Right renal cortex interstitium (tissue), 3 donors: ENCODE measurements at places on chromosomes 2 and 18. TPM values are rescaled to one million over a fixed set of nuclear protein-coding genes. Genes with fewer than 3 reads are reported as not detected.
A peak's percentile ranks its signal among the peaks of the same experiment; 100 is the strongest.

- DNase-seq, result no peak
These were observed 75.3 kb downstream of the DNMT3A start for GRCh38 chr2:25266399-25266798.

DNA sequence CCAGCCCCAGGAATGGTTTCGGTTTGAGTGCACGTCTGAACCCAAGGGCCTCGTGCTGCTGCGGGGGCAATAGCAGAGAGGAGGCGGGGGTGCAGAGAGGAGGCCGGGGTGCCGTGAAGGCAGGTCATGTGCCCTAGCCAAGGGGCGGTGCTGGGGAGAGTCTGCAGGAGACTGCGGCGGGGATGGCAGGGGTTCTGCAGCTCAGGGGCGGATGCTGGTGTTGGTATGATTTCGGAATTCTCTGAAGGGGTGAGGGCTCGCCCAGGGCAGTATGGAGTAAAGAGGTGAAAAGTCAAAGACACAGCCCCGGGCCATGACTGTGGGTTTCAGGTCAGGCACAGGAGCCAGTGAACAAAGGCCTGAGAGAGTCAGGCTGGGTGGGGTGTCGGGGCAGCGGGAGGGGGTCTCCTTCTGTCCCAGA is 186.5 kb upstream of the HDAC4 start:
- DNase-seq, result no peak

ASIC4 gene
- polyA plus RNA-seq, result 0.07 TPM

- no peak for DNase-seq
These were observed 35.8 kb downstream of the CIB4 start for GRCh38 chr2:26605195-26605998.

SCN3A gene
- polyA plus RNA-seq, result 0.18 TPM

PRSS56 gene
- not detected for polyA plus RNA-seq

GRCh38 chr2:196515051-196515450 is 124.5 kb upstream of the CCDC150 start:
- DNase-seq, result no peak

GRCh38 chr2:72727356-72727755 is 98.5 kb downstream of the EXOC6B start:
- DNase-seq, result no peak

GRCh38 chr2:171963198-171963597 is 36.6 kb upstream of the METAP1D start:
- no peak for DNase-seq

LINC00305 gene
- polyA plus RNA-seq, result 2.3 TPM

DNA sequence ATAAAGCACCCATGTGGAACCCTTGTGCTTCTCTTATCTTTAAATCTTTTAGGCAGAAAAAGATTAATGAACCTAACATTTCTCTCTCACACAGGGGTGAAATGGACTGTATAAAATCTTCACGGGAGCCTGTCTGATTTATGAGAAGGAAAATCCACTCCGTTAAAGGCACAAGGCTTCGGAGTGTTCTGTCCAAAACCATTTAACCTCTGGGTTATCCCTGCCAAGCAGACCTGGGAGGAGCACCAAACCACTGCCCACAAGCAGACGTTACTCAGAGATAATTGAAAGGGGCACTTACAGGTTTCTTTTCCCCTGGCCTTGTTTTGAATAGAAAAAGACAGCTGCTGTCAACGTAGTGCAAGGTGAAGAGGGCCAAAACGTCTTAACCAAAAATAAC is 184.4 kb upstream of the DOK6 start:
- DNase-seq, result no peak

SH3RF3 gene
- polyA plus RNA-seq, result 4.3 TPM

SPC25 gene
- polyA plus RNA-seq, result 23.7 TPM

DNA sequence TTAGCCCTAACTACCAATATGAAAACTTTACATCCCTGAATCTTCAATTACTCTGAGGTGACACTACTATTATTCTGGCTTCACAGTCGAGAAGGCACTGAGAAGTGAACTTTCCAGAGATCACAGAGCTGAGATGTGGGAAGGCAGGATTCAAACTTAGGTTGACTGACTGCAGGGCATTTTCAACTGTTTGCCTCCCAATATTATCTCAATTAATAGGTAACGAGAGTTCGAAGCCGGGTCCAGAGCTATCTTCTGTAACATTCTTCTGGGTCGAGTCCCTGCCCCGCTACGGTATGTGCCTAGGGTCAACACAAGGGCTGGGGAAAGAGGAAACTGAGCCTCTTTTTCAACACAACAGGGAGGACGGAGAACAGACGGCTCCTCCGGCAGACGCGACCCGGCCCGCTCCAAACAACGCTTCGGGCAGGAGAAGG is 740 bp downstream of the CHMP3 start:
- no peak for DNase-seq

DNA sequence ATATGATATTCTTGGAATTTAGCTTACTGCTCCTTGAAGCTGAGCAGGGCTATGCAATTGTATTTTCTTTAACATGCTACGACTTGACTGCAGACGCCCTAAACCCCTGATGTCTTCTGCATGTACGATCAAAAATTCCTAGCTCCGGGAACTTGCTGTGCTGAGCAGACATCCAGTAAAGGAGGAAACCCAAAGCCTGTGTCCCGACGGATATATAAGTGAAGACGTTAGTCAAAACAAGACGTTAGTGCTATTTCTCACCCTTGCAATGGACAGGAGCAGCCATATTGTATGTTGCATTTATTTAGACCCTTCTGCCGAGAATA is 51.5 kb downstream of the SETBP1 start:
- DNase-seq, result no peak

GRCh38 chr18:58584200-58585127 is 44.4 kb downstream of the ALPK2 start:
- DNase-seq, result no peak

DNA sequence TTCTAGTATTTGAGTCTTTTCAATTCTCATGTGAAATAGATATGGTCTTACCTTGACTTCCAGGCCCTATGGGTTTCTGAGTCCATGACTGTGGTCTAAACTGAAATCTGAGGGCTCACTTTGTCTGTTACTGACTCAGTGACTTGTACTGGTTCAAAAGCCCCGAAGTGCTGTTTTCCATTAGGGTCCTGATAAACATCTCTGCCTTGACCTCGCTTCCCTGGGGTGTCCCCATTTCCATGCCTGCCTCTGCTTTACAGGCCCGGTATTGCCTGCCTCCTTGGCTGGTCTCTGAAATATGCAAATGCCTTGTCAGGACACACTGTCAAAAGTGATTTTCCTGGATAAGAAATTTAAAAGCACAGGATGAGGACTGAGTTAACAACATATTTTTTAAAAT is 538.8 kb downstream of the SOCS6 start:
- DNase-seq, result no peak

PSD4 gene
- 9.7 TPM for polyA plus RNA-seq

GRCh38 chr2:61249521-61250071 is 87.6 kb downstream of the C2orf74 start:
- DNase-seq, result no peak

DNA sequence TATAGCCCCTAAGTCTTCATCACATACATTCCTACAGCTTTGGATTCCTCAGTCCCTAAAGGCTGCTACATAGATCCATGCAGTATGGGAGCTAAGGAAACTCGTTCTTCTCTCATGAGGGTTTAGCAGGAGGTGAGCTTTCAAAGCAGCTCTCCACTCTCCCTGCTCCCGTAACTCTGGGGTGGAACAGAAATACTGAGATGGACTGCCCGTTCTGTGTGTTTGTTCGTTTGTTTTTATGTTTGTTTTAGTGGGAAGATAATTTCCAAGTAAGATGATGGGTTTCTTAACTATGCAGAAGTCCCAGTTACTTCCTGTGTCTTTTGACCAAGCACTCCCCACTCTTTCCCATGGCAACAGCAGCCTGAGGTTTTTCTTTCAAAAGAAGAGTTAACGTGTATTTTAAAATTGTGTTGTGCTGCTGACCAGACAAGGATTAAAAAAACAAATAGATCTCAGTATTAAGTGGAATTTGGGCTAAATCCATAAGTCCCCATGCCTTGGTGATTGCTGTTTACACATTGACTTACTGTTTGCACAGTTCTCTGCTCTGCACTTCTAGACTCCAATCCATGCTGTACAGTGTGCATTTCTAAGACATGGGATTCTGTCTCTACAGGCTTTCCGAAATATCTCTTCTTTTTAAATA is 156.4 kb upstream of the SH3BP4 start:
- no peak for DNase-seq

- DNase-seq, result no peak
These were observed 321.8 kb upstream of the CWC22 start for GRCh38 chr2:180328795-180329422.

MYO1B gene
- 105 TPM for polyA plus RNA-seq

DNA sequence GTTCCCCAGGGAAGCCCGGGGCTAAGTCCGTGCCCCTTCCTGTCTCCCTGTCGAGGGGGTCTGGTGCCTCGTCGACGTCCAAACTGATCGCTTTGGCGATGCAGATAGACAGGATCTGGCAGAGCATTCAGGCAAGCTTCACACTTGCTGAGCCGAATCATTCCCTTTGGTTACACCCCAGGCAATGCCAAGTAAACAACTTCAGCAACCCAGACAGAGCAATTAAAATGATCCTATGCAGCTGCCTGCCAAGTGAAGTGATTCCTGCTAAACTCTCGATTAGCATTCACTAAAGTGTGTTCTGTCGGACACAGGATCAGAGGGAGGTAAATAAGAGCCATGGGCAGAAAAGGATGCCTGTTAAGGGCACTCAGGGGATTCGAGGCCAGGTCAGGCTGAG is 108.2 kb upstream of the RAB12 start:
- DNase-seq, result no peak

RFX8 gene
- polyA plus RNA-seq, result 0.96 TPM

DYNAP gene
- polyA plus RNA-seq, result not detected

DNA sequence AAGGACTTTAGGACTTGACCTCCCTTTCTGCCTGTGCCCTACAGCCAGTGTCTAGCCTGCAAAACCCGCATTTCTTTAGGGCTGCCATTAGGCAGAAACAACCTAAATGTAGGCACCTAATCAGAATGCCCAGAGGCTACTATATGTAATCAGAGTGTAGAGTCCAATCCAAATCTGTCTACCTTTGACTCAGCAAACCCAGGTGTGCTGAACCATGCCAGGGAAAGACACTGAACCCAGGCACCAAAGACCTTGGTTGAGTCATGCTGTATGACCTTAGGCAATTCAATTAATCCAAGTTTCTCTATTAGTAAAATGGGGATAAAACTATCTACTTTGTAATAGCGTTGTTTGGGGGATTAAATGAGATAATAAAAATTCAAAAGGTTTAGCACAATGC is 20.7 kb downstream of the CAPN14 start:
- no peak for DNase-seq

DNA sequence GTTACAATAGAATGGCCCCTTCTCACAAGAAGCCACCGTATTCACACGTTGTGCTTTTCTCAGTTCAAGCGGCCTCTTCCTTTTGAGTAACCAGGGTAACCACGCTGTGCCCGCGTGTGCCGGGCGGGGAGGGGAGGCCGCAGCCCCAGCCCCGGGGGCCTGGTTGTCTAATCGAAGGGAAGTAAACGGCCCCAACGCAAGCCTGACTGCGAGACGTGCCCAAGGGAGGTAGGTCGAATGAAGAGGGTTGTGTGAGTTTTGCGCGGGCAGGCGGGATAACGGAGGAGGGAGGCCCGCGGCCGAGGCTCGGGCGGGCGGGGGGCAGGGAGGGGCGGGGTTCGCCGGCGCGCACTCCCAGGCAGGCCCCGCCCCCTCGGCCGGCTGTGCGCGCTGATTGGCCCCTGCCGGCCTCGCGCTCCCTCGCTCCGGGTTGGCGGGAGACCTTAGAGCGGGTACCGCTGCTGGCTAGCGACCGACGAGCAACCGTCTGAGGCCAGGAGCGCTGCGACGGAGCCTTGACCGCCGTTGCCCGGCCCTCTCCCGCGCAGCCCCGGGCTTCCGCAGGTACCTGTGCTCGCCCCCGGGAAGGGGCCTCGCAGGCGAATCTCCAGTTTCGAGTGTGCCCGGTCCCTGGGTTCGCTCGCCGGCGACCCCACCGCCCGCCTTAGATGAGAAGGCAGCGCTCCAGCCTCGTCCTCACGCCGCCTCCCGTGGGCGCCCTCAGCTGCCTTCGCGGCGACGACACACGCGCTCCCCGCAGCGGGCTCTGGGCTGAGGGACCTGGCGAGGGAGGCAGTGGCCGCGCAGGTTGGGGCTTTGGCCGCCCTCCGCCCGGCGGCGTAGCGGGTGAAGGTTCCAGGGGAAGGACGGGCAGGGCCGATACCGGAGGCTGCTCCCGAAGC is at the start of gene SPDYA:
Gene SPDYA, plus strand, starts transcription at position 451 of the 902 bp plus-strand sequence. CDS start 5,181 bp downstream, outside the sequence.
- DNase-seq, result peak; percentile 36

MAP3K19 gene
- 0.78 TPM for polyA plus RNA-seq

CCDC74B gene
- 11.6 TPM for polyA plus RNA-seq

GRCh38 chr18:7197854-7198253 is 33.0 kb upstream of the LRRC30 start:
- no peak for DNase-seq

ACTR2 gene
- 212 TPM for polyA plus RNA-seq

GRCh38 chr18:413233-413632 is 87.3 kb downstream of the COLEC12 start:
- DNase-seq, result no peak

DNA sequence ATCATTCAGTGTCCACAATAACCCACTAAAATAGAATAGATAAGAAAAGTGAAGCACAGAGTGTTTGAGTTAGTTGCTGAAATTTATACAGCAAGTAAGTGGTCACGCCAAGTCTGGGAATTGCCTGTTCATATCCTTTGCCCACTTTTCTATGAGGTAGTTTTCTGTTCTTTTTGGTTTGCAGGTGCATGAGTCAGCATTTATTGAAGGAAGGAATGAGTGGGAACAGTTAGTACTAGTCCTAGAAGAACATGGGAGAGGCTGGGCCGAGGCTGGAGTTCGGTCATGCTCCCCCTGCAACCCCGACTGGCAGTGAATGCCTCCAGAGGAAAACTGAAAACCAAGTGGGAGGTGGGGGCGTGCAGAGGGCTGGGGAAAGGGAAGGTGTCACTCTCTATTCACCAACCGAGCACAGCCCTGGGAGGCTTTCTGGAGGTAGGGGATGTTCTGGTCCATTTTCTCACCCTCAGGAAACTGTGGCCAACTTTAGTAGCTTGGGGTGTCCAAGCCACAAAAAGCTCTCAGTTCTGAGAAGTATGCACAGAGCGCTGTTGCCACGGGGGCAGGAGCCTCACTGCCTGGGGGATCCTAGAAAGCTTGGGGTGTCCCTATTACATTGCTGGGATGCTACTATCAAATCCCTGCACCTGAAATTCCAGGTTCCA is 41.4 kb downstream of the FOSL2 start:
- no peak for DNase-seq

GRCh38 chr18:48892146-48892855 is 58.5 kb downstream of the SMAD7 start:
- no peak for DNase-seq

PIEZO2 gene
- polyA plus RNA-seq, result 16.6 TPM

BOK gene
- 20.4 TPM for polyA plus RNA-seq

GRCh38 chr2:207164006-207164831 is 1.5 kb downstream of the KLF7 start:
- no peak for DNase-seq

LYPD6 gene
- polyA plus RNA-seq, result 21.0 TPM

DNA sequence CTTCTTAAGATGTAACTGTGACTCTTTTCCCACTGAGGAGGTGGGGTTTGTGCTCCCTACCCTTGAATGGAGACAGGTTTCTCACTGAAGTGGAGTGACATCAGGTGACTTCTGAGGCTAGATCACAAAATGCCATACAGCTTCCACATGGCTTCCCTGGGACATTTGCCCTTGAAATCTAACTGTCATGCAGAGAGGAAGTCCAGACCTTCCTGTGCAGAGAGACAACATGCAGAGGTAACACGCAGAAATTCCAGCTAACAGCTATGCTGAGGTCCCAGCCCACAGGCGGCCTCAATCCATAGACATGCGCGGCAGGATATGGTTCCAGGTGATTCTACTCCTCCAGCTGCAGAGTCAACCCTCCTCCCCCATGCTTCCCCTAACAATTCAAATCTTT is 119.0 kb downstream of the TRIB2 start:
- DNase-seq, result no peak
